ENCODE measurements at places on chromosomes 12 and 14.
A peak's percentile ranks its signal among the peaks of the same experiment; 100 is the strongest.

GRCh38 chr12:3145033-3145432 is 67.9 kb downstream of the TSPAN9 start:
- no peak for DNase-seq

DNA sequence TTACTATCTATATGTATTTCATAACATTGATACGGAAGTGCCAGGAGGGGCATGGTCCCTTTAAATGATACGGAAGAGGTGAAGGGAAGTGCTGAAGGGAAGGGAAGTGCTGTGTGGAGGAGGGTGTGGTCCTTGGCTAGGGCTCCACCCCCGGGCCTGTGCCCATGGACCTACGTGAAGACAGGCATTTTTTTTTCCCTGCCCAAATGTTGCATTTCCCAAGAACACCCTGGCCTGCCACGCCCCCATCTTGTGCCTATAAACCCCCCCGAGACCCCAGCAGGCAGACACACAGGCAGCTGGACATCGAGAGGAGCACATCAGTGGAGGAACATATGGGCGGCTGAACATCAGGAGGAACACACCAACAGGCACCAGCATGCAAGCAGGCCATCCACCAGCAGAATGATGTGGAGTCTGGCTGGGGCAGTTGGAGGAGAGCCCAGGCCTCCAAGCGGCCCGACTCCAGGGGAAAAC is 134.1 kb downstream of the SLC41A2 start:
- peak; percentile 7 for DNase-seq

GRCh38 chr14:26974965-26975364 is 377.1 kb upstream of the NOVA1 start:
- peak; percentile 16 for DNase-seq

DNA sequence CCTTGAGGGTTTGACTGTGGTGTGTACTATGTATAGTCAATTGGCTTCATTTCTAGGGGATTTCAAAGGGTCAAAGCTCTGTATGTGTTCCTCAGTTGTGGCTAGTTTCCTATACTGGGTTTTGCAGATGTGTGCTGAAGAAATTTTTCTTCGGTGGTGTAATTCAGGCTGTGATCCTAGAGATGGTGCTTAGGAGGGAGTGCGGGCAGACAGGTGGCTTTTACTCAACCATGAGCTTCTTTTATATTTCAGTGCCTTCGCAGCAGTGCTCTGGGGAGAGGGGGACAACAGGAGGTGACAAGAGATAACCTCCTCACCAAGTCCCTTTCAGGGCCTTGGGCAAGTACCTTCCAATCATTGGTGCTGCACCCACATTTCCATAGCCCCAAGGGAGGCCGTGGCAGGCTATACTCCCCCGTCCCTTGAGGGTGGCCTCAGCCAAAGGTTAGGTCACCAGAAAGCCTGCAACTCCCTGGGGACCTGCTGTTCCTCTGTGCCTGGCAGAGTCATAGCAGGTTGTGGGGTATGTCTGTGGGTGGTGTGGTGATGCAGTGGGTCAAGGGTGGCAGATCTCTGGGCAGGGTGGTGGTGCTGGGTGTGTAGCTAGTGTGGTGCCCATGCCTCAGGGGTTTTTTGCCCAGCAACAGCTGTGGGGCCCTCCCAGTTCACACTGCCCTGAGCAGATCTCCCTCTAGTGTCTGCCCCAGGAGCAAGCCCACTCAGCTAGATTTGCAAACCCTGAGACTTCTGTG is 37.0 kb upstream of the TMX1 start:
- DNase-seq: no peak

- no peak for DNase-seq
These were observed 6.7 kb downstream of the CELA1 start for GRCh38 chr12:51339750-51340149.

DNA sequence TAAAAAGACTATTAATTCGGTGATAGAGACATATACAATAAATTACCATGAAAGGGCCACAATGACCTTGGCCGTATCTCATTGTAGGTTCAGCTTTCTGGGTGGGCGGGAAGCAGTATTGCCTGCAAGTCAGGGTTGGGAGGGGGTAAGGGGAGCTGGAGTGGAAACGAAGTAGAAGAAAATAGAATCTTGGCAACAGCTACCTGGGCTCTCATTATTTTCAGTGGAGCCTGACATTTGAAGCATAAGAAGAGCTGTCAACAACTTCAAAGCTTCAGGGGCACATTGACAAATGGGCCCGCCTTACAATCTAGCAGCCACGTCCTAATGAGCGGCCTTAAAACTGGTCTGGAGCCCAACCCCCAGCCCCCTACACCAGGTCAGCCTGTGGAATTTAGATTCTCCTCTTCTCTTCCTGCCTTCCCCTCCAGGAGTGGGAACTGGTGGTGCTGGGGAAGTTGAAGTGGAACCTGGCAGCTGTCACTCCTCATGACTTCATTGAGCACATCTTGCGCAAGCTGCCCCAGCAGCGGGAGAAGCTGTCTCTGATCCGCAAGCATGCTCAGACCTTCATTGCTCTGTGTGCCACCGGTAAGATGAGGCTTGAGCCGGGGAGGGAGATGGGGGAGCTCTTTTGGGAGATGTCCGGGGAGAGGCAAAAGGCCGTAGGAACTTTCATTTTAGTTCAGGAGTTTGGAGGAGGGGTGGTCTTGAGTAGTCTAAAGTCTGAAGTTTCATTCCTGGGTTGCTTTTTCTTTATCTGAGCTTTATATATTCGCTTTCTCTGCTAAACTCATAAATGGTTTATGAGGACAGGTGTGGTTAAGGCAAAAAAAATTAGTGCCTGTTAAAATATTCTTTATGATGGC is 5.0 kb downstream of the CCND2 start:
- DNase-seq: peak; percentile 80

DNA sequence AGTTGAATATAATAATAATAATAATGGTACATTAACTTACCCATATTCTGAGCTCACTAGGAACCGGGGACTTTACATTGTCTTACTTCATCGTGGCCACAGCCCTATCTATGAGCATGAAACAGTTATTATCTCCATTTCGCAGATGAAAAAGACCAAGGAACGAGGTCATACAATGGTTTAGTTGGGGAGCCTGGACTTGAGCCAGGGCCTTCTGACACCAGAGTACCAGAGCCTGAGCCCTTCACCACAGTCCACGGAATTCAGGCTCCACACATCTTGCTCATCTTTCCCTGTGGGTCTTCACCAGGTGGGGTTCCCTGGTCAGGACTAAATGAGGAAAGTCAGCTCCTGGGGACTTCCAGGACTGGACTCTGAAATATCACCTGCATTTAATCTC is 31.3 kb upstream of the CMKLR1 start:
- DNase-seq: no peak

DNA sequence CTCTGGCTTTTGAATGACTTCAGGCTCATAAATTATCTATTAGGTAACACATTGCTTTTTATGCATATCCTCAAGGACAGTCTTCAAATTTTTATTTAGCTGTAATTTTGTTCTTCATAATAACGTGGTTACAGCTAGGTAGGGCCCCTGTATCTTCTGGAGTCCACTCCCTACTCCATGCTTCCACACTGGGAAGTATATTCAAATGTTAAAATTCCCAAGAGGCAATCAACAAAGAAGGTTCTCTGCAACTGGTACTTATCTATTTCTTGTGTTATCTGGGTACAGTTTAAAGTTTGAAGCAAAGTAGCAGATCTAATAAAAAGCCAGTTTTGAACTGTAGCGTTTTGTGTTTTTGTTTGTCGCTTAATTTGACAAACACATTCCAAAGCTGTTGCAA is 20.1 kb upstream of the BAZ1A start:
- no peak for DNase-seq

GRCh38 chr14:53306267-53306721 is 153.2 kb upstream of the DDHD1 start:
- peak; percentile 88 for DNase-seq

DNA sequence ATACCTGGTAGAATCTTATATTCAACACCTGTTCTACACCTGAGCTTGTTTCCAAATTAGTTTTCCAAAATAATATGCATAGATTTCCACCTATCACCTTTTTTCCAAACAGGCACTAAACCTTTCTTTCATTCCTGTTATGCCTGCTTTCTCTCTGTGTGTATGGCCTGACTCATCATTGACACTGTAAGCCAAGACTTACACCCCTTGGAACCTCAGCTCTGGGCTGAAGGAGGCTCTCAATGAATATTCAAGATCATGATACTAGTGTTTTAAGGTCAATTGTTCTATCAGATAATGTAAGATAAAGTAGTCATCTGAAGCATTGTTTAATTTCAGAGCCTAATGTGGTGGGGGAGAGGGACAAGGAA is 1193.3 kb downstream of the FLRT2 start:
- DNase-seq: no peak

DNA sequence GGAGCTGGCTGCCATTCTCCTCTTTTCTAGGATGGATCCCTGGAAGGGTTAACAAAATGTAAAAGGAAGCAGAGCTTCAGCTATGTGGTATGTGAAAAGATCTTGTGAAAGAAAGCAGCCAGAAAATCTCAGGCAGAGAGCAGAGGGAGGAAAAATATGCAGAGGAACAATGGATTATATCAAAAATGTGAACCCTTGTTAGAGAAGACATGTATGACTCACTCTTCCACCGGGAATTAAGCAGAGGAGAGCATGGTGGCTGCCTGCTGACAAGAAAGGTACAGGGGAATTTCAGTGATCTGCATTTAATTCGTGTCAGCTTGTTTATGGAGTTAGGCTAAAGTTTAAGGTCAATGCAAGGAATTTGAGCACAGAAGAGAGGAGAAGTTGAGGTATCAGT is 46.3 kb downstream of the KCNA1 start:
- DNase-seq: no peak

DNA sequence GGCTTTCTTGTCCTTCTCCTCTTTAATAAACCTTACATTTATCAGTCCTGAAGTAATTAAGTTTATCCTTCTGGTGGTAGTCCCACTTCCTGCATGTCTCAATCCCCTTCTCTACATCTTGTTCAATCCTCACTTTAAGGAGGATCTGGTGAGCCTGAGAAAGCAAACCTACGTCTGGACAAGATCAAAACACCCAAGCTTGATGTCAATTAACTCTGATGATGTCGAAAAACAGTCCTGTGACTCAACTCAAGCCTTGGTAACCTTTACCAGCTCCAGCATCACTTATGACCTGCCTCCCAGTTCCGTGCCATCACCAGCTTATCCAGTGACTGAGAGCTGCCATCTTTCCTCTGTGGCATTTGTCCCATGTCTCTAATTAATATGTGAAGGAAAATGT is 79.3 kb downstream of the ZFC3H1 start:
- no peak for DNase-seq

DNA sequence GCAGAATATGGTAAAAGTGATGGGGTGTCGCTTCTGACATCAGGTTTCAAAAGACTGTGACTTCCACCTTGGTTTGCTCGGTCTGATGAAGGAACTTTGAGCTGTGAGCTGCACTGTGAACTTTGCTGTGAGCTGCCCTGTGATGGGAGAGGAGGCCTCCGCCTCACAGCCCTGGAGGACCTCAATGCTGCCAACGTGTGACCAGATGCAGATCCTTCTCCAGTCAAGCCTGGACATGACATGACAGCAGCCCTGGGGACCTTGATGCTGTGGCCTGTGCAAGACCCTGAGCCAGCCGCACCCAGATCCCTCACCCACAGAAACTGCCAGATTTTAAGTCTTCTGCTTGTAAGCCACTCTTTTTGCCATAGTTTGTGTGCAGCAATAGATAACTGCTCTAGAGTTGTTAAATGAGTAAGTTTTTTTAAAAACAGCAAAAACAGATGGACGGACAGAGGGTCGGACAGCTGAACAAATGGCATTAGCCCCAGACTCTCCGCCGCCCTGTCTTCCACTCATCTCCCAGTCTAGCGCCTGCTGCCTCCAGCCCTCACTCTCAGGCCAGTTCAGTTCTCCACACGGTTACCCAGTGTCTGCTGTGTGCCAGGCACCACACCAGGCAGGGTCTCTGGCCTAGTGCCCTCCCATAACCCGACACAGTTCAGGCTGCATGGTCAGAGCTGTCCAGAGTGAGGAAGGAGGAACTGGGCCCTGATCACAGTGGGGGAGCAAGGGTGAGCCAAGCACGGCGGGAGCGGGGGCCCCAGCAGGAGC is 13.1 kb upstream of the LRTM2 start:
- no peak for DNase-seq

DNA sequence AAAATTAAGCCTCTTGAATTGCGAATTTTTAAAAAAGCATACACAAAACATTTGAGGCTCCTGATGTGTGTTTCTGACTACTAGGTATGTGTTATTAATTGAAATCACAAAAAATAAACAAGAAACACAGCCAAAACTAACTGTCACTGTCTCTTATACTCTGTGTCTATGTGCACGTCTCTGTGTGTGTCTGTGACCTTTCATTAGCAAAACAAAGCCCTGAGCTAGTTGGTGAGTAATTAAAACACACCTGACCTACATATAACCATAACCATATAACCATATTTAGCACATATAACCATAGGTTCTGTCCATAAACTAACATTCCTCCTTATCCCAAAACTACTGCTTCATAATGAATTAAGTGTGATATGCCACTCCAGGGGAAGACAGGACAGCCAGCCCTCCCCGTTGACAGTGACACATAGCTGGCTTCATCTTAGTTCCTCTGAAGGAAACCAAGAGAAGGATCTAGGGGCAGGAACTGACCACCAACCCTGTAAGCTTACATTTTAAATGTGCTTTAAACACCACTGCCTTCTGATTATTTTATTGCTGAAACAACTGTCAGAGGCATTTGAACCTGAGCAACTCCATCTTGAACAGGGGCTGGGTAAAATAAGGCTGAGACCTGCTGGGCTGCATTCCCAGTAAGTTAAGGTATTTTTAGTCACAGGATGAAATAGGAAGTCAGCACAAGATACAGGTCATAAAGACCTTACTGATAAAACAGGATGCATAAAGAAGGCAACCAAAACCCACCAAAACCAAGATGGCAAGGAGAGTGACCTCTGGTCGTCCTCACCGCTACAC is 106.7 kb downstream of the PPP2R5E start:
- DNase-seq: no peak

GRCh38 chr14:39491134-39491571 is 58.9 kb upstream of the FBXO33 start:
- DNase-seq: peak; percentile 30

DNA sequence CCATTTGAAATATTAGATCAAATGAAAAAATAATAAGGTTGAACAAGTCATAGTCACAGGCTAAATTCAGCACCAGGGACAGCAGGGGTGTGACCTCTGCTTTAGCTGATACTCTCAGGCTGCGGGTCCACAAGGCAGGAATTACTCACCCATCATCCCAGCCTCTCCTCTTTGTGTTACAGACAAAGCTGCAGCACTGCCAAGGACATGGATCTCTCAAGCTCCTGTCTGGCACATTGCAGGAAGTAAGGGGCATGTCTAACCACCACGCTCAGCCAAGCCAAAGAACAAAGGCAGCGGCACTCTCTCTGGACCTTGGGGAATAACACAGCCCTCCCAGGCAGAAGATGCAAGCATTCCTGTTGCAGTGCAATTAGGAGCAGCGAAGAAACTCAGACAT is 783.8 kb downstream of the VRK1 start:
- DNase-seq: no peak
